Activated naive CD4-positive, alpha-beta T cell treated with anti-CD3 and anti-CD28 coated beads, Interleukin-2, amount 50 U/mL, for 16 hours (primary cell): ENCODE measurements at places on chromosomes 7 and 10.

GRCh38 chr7:109318136-109318535 lies 748.5 kb downstream of the DNAJB9 start:
- no peak for DNase-seq

- DNase-seq = no peak
Observed at GRCh38 chr7:91212582-91212981, 51.7 kb upstream of the FZD1 start.

DNA sequence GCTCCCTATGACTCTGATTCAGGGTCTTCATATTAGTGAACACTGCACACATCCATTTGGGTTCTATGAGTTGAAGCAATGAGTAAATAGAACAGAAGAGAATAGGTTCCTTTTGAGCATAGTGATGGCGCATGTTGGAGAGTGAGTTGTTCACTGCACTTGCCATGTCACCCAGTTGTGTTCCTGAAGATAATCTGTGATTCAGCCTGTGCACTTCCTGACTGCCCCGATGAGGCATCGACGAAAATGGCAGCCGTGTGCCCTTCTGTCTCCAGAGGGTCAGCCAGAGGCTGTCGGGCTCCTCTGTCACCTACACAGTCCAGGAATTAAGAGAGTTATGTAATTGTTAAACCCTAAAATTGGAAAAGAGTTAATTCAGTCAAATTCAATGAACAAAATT lies 94.7 kb downstream of the GALNT11 start:
- no peak for DNase-seq

- DNase-seq = no peak
Observed at GRCh38 chr10:62394556-62395018, 20.4 kb downstream of the ZNF365 start.

DNA sequence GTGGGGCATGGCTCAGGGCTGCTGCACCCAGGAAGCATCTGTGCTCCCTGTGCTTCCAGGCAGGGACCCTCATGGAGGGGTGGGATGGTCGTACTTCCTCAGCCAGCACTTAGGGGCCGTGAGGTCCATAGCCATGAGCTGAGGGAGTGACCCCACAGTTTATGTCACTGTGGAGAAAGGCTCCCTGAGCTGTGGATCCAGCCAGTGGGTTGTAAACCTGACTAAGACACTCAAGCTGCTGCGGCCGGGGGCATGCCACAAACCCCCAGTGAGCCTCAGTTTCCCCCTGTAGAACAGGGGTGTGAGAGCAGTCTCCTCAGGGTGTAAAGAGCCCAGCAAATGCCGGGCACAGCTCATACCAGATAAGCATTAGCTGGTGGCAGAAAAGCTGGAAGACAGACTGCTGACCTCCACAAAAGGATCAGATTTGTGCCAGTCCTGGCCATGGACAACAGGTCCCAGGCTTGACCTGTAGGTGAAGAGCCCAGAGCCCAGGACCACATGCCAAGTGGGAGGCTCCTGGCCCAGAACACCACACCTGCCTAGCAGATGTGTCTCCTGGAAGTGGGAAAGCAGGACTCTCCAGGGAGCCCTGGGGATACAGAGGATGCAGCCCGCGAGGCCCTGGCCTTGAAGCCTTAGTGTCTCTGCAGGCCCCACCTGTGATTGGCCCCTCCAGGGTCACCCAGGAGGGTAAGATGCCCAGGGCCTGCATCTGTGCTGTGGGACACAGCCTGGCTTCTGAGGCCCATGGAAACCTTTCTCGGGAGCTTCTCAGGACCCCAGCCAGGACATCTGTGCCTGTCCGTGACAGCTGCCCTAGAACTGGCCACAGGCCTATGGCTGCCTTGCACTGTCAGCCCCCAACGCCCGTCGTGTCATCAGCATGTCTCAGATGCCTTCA lies 78.1 kb upstream of the RET start:
- no peak for DNase-seq

GRCh38 chr7:44390701-44391100 lies 65.3 kb upstream of the CAMK2B start:
- no peak for DNase-seq

DNA sequence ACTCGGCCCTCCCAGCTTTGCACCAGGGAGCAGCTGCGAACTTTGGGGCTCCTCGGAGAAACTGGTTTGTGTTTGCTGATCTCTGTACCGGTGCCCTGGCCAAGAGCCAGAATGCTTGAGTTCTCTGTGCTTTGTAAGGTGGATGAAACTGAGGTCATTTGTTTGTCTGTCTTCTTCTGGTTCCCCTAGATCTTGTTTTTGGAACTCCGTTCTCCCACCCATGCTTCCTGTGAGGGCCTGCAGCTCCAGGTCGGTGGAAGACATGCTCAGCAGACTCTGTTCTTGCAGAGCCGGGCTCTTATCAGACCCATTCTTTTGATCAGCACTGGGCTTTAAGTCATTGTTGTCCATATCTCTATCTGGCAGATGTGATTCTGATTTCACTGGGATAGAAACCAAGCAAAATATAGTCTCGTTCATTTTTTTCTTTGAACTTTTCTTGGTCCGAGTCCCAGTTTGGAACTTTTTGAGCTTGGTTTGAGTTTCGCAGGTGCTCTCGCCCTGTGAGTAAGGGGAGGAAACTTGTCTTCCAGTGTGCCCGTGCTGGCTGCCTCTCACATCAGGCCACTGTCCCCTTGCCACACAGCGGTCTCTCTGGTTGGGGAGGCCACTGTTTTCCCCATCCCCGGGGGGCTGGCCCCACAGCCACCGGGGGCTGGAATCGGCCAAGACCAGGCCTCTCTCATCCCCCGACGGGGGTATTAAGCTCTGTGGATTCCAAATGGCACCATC lies 31.2 kb downstream of the JCAD start:
- DNase-seq = no peak

- DNase-seq = no peak
Observed at GRCh38 chr7:13628239-13629001, 361.0 kb downstream of the ETV1 start.

- peak; percentile 20 for DNase-seq
Observed at GRCh38 chr10:103759100-103759781, 96.1 kb downstream of the SH3PXD2A start.

DNA sequence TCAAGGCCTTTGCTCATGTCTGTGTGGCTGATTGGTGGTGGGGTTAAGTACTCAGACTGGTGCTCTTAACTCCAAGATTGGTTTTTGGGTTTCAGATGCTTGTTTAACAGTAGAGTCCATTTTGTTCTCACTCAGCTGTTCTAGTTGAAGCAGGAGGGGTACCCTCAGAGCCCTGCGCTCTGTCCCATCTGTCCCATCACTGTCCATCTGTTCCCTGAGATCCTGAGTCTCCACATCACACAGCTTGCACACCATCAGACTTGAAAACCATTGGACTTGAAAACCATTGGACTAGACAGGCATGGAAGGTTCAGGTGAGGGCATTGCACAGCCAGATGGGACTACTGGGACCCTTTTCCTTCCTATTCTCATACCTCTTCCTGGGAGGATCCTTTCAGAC lies 39.3 kb downstream of the TMEM178B start:
- no peak for DNase-seq

GRCh38 chr10:86393862-86394455 lies 27.4 kb upstream of the GRID1 start:
- no peak for DNase-seq

- no peak for DNase-seq
Observed at GRCh38 chr7:39547336-39547735, 18.9 kb upstream of the YAE1 start.

GRCh38 chr7:144805627-144806239 lies 30.1 kb downstream of the TPK1 start:
- no peak for DNase-seq

- DNase-seq = no peak
Observed at GRCh38 chr10:27736396-27736795, 9.2 kb downstream of the MKX start.

GRCh38 chr7:111198255-111198654 lies 107.3 kb downstream of the LRRN3 start:
- no peak for DNase-seq

DNA sequence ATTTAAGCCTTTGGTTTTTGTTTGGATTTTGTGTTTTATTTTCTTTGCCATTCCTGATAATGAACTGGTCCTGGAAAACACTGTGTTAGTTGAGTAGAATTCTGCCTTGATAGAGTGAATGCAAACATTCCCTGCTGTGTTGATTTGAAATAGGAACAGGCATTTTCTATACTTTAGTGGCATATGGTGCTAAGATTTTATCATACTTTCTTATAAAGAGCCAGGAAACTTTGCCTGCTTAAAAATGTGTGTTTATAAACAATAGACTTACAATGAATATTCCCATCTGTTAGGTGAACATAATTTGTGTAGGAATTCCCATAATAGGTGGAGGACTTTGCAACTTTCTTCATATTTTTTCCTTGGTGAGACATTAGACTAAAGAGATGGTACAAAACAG lies 333.3 kb downstream of the SDK1 start:
- DNase-seq = no peak

DNA sequence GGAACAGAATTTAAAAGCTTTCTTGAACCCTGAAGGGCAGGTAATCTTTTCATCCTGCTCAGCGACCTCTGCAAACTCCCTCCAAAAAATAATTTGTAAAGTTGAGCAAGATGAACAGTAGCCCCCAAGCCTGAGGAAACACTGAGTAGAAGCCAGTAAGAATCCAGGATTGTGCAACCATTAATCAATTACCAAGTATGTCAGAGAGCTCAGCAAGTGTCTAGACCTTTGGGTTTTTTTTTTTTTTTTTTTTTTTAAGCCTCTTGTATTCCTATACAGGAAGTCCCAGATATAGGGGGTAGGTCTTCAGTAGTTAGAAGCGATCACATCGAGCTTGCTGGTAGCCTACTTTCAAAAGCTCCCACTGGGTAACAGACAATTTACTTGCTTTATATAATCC lies 155.2 kb downstream of the DGKI start:
- no peak for DNase-seq

- DNase-seq = no peak
Observed at GRCh38 chr10:120989279-120989678, 138.1 kb downstream of the WDR11 start.

DNA sequence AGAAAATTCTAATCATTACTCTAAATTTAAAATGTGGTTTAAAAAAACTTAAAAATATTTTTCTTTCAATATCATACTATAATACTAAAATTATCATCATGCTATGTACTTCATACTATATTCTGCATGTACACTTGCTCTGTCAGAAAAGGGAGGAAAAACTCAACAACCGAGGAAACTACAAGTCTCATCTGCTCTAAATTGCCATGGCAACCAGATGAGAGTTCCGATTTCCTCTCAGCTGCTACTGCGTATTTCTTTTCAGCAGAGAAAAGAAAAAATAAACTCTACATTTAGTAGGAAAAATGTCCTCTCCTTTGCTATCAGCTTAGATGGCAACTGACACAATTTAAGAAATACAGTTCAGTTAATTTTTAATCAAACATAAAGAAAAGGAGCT lies 178.9 kb downstream of the SRPK2 start:
- DNase-seq = no peak

- DNase-seq = no peak
Observed at GRCh38 chr7:51219261-51219988, 97.2 kb downstream of the COBL start.

- no peak for DNase-seq
Observed at GRCh38 chr10:60890811-60891210, 53.2 kb downstream of the RHOBTB1 start.

GRCh38 chr7:1542841-1543747 lies 12.6 kb downstream of the MAFK start:
- no peak for DNase-seq

DNA sequence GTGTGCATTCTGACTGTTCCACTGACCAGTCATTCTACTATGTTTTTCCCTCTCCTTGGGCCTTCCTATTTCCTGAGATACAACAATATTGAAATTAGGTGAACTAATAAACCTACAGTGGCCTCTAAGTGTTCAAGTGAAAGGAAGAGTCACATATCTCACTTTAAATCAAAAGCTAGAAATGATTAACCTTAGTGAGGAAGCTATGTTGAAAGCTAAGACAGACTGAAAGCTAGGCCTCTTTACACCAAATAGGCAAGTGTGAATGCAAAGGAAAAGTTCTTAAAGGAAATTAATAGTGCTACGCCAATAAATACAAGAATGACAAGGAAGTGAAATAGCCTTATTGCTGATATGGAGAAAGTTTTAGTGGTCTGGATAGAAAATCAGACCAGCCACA lies 5.7 kb upstream of the DYNC1I1 start:
- DNase-seq = no peak

DNA sequence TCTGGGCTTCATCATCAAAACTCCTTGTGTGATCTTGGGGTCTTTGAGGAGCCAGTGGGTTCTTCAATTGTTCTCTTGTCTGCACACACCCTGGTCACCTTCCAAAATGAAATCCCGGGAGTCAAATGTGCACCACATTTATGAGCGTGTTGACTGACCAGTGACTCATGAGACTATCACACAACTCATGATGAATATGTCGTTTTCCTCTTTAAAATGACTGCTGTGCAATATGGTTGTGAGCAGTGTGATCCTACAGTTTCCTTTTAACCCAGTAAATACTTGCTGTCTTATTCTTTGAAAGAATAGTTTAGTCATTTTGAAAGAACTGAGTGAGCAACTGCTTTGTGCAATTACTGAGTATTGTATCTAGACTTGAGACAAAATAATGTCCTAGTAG lies 149.2 kb downstream of the DYNC1I1 start:
- DNase-seq = no peak

- DNase-seq = no peak
Observed at GRCh38 chr10:7159517-7159916, 251.3 kb downstream of the SFMBT2 start.

GRCh38 chr7:71539615-71540014 lies 407.7 kb downstream of the GALNT17 start:
- DNase-seq = no peak

- DNase-seq = no peak
Observed at GRCh38 chr7:118590107-118590506, 365.6 kb downstream of the ANKRD7 start.

- DNase-seq = no peak
Observed at GRCh38 chr10:35795131-35795824, 153.2 kb upstream of the FZD8 start.

DNA sequence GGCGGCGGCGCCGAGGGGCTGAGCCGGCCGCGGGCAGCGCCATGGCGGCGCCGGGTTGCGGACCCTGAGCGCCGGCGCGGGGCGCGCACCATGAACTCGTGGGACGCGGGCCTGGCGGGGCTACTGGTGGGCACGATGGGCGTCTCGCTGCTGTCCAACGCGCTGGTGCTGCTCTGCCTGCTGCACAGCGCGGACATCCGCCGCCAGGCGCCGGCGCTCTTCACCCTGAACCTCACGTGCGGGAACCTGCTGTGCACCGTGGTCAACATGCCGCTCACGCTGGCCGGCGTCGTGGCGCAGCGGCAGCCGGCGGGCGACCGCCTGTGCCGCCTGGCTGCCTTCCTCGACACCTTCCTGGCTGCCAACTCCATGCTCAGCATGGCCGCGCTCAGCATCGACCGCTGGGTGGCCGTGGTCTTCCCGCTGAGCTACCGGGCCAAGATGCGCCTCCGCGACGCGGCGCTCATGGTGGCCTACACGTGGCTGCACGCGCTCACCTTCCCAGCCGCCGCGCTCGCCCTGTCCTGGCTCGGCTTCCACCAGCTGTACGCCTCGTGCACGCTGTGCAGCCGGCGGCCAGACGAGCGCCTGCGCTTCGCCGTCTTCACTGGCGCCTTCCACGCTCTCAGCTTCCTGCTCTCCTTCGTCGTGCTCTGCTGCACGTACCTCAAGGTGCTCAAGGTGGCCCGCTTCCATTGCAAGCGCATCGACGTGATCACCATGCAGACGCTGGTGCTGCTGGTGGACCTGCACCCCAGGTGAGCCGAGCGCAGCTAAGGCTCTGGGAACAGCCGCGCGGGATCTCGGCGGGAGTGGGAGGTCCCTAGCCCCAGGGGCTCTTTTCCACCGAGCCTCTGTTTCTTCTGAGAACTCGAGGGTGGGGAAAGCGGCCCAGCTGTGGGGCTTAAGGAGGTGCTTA lies at the start of gene GPR26:
Gene GPR26 (plus strand): TSS at position 38 of the 919 bp plus-strand sequence. CDS start 53 bp downstream, at position 91.
- DNase-seq = no peak
